Activated CD4-positive, alpha-beta T cell treated with anti-CD3 and anti-CD28 coated beads, Interleukin-2, amount 50 U/mL, for 1 hour (primary cell): ENCODE measurements at places on chromosomes 12 and 14.

- DNase-seq, result no peak
These were observed 105.4 kb downstream of the TTC8 start for GRCh38 chr14:88929656-88930436.

GRCh38 chr12:29455087-29455486 lies 42.4 kb downstream of the OVCH1 start:
- DNase-seq, result no peak

DNA sequence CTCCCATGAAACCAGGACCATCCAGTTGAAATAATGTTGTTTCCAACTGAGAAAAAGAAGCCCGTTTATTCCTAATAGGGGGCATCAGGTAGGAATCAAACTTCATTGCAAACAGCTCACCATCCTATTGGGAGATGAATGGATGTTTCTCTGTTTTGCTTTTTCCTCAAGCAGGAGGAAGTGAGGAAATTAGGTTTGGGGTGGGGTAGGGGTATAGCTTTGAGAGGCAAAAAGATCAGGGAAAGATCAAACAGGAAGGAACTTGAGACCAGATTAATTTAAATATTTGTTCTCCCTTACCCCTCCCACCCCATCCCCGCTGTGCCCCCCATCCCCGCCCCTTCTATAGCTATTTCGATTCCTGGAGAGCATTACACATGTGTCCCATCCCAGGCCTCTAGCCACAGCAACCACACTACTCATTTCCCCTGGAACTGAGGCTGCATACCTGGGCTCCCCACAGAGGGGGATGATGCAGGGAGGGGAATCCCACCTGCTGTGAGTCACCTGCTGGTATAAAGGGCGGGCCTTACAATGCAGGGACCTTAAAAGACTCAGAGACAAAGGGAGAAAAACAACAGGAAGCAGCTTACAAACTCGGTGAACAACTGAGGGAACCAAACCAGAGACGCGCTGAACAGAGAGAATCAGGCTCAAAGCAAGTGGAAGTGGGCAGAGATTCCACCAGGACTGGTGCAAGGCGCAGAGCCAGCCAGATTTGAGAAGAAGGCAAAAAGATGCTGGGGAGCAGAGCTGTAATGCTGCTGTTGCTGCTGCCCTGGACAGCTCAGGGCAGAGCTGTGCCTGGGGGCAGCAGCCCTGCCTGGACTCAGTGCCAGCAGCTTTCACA lies at the start of gene IL23A:
TSS of gene IL23A (plus strand) at position 577 of the 850 bp plus-strand sequence. CDS start at position 738, 161 bp downstream.
- DNase-seq, result peak; percentile 78

DNA sequence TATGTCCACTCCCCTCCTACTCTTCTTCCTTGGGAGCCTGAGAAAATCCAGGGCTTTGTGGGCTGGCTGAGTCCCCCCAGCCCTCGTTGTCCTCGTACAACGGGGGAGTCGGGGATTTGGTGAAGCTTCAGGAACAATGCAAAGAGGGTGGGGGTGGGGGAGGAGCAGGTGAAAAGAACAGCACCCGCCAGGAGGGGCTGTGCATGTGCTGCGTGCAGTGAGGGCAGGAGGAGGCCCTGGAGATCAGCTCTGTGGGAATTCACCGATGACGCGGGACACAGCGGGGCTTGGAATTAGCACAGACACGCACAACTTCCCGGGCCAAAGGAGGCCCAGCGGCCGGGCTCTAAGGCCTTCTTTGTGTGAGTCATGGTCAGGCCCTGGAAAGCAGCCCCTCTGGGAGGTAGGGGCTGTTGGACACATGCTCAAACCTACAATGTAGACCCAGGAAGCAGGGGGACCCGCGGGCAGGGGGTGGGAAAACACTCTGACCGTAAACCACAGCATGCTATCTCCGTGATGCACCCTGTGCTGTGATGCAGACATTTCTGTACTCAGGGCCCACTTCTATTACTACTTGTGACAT lies 32.8 kb downstream of the RBM19 start:
- DNase-seq, result no peak

DNA sequence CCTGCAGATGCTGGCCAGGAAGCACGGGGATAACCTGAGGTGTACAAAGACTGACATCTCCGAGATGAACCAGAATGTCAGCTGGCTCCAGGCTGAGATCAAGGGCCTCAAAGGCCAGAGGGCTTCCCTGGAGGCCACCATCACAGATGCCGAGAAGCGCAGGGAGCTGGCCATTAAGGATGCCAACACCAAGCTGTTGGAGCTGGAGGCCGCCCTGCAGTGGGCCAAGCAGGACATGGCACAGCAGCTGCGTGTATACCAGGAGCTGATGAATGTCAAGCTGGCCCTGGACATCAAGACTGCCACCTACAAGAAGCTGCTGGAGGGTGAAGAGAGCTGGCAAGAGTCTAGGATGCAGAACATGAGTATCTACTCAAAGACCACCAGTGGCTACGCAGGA lies 380.0 kb upstream of the USP15 start:
- DNase-seq, result no peak
